Fibroblast of the aortic adventitia (primary cell): ENCODE measurements at places on chromosomes 12 and 14.

DNA sequence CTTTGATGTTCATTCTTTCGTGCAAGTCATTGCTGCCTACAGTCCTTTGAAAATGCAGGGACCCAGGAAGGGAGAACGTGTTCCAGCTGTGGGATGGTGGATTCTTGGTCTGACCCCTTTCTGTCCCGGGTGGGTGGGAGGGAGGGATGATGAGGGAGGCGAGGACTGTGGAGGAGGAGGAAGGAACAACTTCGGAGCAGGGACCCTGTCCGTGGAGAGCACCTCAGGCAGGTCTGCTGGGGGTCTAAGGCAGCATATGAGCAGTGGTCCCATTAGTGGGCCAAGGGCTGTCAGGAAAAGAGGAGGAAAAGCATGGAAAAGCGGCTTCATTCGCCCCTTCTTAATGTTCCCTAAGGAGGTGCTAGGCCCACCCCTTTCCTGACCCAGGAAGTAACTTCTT is 36.0 kb downstream of the CACNA2D4 start:
- DNase-seq: no peak

DNA sequence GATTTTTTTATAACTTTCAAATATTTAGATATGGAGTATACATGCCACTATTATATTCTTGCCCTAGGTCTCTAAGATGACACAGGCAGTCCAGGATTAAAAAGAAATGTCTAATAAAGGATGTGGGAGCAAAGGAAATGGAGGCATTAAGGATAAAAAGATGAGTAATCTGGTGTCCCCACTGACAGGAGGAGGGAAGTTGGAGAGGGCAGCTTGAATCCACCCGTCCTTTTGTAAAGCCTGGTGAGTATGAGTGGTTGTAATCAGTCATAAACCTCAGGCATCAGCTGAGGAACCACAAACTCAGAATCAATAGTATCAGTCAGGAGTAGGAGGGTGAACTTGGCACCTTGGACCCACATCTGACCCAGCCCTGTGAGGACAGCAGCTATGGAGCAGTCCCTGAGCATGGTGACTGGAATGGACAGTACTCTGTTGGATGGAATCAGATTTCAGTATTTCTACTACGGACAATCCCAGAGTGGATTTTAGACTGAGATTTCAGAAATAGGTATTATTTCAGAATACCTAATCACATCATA is 100.5 kb downstream of the EXOC5 start:
- no peak for DNase-seq

- no peak for DNase-seq
Measured at GRCh38 chr12:8491646-8492530, 21.4 kb upstream of the CLEC4D start.

- peak; percentile 28 for DNase-seq
Measured at GRCh38 chr12:80175307-80175930, 76.1 kb downstream of the OTOGL start.

DNA sequence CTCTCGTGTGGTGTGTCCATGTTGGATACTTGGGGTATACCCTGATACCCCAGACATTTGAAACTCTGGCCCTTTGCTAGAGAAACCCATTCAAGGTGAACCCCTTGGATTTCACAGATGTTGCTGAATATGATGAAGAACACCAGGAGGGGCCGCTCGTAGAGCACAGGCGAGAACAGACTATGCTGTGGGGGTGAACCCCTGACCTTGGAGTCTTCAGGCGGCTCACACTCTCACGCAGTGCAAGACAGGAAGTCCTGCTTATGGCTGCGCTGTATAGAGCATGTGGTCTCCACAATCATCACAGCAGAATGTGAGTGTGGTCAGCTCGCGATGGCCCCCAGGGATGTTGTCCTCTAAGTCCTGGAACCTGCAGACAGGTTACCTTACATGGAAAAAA is 60.4 kb downstream of the SLC15A4 start:
- DNase-seq: no peak

GRCh38 chr12:20368114-20368650 is at the start of gene PDE3A:
Gene PDE3A, plus strand, starts transcription at chr12:20368537. Its CDS starts 748 bp downstream, at chr12:20369285.
- peak; percentile 79 for DNase-seq

- peak; percentile 66 for DNase-seq
Measured at GRCh38 chr14:44961151-44961553, 595 bp downstream of the KLHL28 start.

- DNase-seq: no peak
Measured at GRCh38 chr14:97107080-97107479, 309.9 kb downstream of the VRK1 start.

DNA sequence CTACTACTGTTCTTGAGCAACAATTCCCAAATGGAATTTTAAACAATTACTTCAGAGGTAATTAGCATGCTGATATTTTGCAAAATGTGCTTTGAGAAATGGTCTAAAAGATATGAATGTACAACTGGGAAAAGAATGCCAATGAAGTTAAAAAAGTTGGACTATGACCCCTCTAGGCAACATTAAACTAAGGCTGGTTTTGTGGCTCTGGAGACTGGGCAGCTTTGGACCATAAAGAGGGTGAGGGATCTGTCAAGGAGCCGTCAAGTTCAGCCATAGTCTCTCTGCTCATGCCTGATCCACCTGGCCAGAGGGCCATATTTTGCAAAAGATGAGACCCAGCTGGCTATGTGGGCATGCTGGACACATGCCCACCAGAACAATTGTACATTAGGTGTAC is 38.8 kb downstream of the CMAS start:
- DNase-seq: no peak

GRCh38 chr12:117622087-117622486 is 260.7 kb upstream of the NOS1 start:
- no peak for DNase-seq

- DNase-seq: no peak
Measured at GRCh38 chr14:20782280-20782890, 1.3 kb downstream of the RNASE6 start.

DNA sequence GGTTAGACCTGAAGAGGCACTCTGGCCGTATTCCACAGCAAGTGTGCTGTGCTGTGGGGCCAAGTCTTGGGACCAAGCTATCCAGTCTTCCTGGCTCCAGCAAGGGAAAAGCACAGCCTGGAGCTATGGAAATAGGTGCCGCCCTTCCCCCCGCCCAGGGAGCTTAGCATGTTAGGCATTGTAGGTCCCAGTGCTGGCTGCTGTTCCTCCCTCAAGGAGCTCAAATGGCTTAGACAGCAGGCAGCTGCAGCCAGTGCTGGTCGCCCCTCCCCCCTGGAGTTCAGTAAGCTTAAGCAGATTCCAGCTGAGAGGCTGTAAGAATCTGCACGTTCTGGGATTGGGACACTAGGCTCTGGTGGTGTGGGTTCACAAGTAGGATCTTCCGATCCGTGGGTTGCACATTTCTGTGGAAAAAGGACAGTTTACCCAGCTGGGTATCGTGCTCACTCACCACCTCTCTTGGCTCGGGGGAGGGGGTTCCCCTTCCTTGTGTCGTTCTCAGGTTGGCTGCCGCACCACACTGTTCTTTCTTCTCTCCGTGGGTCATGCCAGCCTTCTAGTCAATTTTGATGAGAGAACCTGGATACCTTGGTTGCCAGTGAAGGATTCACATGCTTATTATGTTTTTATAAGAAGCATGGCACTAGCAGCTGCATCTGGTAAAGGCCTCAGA is 127.3 kb downstream of the CNTN1 start:
- DNase-seq: no peak

GRCh38 chr14:21428930-21429329 is 27.0 kb downstream of the CHD8 start:
- no peak for DNase-seq

DNA sequence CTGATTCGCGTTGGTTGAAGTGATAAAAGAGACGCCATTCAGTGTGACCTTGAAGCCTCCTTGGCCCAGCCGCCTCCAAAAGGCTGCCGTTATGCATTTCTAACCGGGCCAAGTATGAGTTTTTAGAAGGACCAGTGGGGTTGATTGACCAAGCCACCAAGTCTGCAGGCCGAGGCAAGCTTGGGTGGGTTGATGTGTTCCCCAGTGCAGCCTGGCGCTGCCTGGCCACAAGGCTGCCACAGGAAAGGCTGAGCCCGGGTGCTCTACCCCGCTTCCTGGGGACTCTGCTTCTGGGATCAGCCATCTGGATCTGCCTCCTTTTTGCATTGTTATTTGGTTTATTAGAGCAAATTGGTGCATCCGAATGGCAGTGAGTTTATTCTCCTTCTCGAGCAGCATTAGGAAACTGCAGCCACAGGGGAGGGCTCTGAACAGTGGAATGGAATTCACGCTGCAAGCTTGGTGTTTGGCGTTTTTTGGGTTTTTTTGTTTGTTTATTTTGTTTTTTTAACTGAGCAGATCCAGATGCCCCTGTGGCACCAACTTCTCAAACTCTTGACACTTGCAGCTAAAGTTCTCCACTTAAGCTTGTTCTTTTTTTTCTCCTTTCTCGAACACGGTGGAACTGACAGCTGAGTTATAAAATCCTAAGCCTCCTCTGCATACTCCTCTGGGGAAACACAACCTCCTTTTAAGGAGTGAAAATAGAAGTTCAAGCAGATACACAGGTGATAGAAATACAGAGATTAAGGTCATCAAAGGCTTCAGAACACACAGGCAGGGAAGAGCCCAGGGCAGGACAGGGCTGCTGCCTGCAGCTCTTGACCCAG is 145.4 kb upstream of the FKBP4 start:
- DNase-seq: no peak

DNA sequence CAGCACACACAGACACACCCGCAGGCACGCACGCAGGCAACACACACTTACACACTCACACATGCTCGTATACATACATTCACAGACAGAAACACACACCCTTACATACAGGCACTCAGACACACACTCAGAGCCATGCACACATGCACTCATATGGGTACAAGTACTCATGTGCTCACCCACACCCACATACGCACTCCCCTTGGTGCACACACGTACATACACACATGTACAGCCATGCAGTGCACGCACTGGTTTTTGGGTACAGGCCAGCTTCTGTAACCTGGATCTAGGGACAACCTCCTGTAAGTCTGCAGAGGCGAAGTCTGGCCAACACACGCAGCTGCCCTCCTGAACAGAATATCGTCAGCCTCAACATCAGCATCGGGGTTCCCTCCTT is 221.3 kb upstream of the RTL1 start:
- DNase-seq: no peak

GRCh38 chr12:52690351-52691075 is 10.3 kb upstream of the KRT1 start:
- no peak for DNase-seq

DNA sequence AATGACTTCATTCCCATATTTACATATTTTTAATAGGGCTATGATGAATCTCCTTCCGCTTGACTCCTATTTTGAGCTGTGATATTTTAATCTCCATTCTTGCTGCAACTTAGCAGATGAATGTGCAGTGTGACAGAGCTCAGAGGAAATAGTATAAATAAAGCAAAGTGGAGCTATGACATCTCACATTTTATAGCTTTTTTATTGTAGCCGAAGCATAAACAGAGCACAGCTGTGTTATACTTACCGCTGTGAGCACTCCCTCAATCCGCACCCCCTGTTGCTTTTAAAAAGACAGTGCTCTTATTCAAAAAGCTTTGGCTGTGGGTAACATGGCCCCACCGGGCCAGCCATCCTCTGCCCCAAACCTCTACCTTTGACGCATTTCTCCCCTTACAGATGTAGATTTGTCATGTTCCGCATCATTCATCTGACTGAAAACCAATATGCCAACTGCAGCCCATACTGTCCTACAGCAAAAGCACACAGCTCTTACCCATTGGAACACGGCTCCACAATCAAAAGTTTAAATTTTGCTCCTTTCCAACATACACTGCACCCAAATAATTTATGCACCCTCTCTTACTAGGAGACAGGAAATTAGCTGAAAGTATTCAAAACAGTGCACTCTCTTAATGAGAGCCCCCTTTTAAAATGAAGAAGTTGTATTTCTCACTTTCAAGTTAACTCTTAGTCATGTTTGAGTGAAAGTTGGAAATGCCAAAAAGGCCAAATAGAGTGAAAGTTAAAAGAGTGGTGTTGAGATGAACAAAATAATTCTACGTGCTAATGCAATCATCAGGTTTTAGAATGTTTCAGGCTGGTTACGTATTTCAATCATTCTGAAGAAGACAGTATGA is 429.3 kb upstream of the SOX5 start:
- DNase-seq: no peak

DNA sequence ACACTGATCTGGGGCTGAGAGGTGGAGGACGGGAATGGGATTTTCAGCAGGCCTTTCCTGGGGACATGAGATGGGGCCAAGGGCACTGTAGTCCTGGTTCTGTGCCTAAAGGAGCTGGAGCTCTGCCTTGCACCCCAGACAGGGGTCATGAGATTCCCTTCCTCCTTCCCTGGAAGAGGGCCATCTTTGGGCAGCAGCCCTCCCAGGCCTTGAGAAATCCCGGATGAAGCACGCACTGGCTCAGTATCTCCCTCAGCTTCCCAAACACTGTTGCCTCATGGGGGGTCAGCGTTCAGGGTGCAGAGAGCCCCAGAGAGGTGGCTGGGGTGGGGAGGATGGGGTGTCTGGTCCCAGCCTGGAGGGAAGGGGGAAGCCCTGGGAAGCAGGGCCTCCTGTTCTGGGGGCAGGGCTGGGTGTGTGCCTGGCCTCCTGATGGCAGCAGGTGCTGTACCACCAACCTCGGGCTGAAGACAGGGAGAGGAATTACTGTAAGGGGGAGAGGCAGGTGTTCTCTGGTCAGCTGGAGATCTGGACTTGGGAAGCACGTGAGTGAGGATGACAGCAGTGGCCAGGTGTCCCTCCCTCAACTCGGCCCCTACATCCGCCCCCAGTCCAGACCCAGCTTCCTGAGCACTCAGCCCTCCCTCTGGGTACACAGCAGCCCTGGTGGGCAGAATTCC is 8.4 kb upstream of the NR4A1 start:
- no peak for DNase-seq
